Esophagus squamous epithelium (tissue), 5 donors: ENCODE measurements at places on chromosomes 13 and 19.

DNA sequence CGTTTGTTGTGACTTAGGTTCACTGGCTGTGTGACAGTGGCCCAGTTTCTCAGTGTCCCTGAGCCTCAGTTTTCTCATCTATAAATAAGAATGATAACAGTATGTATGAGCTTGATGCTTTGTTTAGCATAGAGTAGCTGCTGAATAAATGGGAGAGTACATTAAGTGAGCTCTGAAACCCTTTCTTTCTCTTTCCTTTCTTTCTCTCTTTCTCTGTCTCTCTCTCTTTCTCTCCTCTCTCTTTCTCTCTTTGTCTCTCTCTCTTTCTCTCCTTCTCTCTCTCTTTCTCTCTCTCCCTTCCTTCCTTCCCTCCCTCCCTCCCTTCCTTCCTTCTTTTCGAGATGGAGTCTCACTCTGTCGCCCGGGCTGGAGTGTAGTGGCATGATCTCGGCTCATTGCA, 2.0 kb downstream of the KXD1 start:
- no peak for DNase-seq

- no peak for DNase-seq
These were observed 341.3 kb downstream of the SPRY2 start for GRCh38 chr13:79999601-80000000.

- no peak for DNase-seq
These were observed 3.5 kb downstream of the SIGLEC9 start for GRCh38 chr19:51128227-51128626.

- DNase-seq, result no peak
These were observed 2.2 kb downstream of the FCER2 start for GRCh38 chr19:7699417-7700401.

GRCh38 chr13:44437356-44438233, 64.0 kb downstream of the SERP2 start:
- DNase-seq, result no peak
